Activated naive CD4-positive, alpha-beta T cell (primary cell): ENCODE measurements at places on chromosomes 5 and 9.
A peak's percentile ranks its signal among the peaks of the same experiment; 100 is the strongest.

DNA sequence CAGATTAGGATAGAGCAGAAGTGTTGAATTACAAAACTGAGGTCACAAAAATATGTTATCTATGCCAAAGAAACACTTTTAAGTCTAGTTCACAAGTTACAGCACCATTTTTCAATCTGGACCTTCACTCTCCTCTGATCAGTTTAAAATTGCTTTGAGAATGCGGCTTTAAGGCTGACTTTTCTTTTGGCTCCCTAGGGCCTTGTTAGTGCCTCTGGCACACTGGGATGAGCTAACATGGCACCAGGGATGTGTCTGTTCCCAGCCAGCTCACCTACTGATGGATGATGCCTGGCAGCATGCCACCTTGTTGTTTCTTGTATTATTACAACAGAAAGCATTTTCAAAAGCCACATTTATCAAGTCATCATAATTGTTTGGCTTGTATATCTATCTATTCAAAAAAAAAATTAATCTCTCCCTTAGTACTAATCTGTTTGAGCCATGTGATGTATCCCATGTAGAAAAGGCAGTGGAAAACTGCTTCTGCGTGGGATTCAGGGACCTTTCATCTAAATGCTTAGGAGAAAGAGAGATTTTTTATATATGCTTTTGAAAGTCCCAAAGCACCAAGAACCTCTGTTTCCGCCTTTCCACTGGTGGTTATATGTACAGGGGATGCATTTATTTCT, 46.6 kb downstream of the ADAMTSL1 start:
- DNase-seq: no peak

DNA sequence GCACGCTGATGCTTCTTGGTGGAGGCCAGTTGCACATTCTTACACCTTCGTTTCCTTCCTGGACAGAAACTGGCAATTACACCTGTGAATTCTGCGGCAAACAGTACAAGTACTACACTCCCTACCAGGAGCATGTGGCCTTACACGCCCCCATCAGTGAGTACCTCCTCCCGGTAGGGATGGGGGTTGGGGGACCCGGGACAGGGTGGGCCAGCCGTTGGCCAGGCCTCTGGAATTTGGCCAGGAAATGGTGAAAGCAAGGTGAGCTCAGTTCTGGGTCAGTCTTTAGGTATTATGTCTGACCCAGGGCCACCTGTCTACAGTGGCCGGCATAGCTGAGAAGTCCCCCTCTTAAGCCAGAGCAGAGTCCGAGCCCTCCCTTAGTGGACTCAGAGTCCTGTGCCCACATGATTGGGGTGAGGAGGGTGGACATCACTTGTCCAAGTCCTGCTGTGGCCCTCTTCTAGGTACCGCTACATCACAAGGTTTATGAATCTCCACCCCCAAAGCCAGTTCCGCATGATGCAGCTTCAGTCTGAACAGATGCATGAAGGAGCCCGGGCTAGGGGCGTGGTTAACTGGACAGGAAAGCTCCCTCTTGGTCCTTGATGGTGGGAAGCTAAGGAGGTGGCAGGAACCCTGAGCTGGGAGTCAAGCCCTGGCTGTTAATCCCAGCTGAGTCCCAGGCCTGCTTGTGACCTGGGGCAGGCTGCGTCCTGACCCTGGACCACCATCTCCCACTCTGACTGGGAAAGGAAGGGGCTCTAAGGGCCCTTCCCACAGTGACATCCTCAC, 61.3 kb downstream of the AMBP start:
- DNase-seq: no peak

DNA sequence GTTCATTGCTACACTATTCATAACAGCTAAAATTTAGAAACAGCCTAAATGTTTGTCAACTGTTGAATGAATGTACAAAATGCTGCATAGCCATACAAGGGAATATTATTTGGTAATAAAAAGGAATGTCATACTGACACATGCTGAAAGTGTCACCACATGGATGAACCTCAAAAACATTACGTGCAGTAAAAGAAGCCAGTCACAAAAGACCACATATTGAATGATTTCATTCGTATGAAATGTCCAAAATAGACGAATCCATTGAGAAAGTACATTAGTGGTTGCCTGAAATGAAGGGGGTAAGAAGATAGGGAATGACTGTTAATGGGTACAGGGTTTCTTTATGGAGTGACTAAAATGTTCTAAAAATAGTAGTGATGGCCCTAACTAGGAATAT, 11.6 kb upstream of the ECM2 start:
- no peak for DNase-seq

GRCh38 chr9:131503626-131504465, 1.1 kb downstream of the POMT1 start:
- no peak for DNase-seq

GRCh38 chr9:92480986-92481633, 1.2 kb downstream of the ASPN start:
- DNase-seq: no peak

- DNase-seq: no peak
Observed at GRCh38 chr9:110126986-110127864, 80.7 kb downstream of the C9orf152 start.

DNA sequence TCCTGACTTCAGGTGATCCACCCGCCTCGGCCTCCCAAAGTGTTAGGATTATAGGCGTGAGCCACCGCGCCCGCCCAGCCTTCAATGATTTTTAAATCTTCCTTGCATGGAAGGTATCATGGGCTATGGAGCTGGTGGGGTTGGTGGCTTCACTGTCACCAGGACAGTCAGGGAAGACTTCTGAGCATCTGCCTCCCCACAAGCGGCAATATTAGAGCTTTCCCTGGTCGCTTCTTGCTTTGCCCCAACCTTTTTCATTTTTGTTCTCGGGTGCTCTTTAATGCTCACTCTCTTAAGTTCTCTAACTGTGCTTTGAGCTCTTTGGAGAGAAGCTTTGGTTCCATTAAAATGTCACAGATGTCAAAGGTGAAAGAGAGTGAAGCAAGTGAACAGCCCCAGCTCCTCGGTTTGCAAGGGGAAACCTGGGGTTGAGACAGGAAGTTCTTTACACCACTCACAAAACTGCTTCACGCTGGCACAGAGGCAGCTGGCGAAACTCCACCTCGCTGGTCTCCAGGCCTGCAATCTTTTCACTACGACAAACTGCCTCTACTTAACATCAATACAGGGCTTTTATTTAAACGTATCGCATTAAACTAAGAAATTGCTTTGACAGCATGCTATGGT, 142.5 kb upstream of the RETREG1 start:
- peak; percentile 13 for DNase-seq

DNA sequence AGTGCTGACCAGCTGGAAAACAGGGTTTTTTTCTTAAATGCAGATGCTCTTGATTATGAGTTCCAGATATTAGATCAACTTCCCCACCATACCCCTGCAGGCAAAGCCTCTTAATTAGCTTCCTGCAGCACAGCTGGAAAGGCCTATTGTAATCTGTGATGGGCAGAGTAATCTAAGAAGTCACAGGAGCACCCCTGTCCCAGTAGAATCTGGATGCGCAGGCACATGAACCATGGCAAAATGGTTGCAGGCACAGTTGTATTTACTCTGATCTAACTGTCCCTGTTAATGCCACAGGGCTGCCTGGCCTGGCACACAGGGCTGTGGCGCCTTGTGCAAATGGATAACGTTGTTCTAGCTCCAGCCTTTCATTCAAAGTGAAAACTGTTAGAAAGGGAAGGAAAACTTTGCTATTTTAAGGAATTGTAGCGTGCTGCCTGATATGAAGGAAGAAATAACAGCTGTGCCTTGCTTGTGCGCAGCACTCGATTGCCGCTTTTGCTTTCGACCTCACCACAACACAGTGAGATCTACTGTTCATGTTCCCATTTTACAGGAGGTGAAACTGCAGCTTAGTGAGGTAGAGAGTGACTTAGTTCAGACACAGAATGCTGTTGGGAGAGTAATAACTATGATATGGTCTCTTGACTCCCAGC, 2.3 kb downstream of the TGFBI start:
- DNase-seq: no peak

DNA sequence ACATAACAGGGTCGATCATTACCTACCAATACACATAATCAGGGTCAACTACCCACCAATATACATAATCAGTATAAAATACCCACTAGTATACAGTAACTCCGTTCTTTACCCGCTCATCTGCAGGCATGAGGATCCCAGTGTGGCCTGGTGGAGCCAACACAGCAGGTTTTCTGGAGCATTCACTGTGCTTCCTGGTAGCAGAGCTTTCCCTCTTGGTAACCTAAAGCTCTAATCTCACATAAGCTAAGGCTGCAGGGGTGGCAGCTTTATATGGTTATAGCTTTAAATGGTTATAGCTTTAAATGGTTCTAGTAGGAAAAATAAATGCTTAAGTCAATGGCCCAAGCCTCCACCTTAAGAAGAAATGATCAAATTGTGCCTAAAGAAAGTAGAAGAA, 11.9 kb downstream of the LCN1 start:
- no peak for DNase-seq
